ENCODE measurements at places on chromosomes 7 and 10.

- no peak for DNase-seq
These were observed 104.6 kb upstream of the DNAJB12 start for GRCh38 chr10:72459301-72459700.

DNA sequence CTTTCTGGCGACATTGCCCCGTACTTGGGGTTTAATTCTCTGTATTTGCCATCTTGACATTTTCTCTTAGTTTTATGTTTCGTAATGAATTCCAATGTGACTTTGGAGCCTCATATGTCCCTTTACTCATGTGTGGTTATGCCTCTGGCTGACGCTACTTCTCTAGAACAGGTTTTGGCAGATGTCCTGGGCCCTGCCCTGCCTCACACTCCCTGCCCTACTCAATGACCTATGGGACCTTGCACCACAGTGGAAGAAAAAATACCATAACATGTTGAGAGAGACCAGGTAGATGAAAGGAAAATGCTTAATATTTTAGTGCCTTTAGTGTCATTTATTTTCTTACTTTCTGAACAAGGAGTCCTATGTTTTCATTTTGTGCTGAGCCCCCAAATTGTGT lies 400.5 kb downstream of the TFEC start:
- no peak for DNase-seq

DNA sequence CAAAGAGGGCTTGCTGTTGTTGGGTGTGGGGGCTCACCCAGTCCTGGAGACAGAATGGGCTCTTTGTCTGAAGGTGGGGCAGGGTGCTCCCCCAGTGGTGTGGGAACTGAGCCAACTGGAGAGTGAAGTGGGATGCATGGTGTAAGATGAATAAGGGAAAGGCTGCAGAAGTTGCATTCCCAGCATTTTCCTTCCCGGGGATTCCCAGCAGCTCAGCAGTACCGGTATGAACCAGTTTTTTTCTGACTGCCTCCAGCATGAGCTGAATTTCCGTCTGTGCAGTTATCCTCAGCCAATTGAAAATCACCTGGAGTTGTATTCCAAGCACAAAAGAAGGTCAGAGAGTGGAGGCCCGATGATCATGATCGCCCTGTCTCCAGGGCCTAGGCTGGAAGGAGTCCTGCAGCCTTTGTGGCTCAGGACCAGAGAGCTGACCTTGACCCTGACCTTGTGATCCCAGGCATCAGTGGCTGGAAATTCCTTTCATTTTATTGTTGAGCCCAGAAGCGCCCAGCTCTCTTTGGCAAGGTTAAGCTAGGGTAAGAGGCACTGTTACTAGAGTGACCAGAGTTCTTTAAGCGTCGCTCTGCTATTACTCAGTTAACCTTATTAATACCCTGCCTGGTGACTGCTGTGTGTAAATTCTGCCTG lies 33.4 kb downstream of the OGDH start:
- DNase-seq, result peak; percentile 31

GRCh38 chr10:103761075-103761920 lies 94.1 kb downstream of the SH3PXD2A start:
- no peak for DNase-seq

DNA sequence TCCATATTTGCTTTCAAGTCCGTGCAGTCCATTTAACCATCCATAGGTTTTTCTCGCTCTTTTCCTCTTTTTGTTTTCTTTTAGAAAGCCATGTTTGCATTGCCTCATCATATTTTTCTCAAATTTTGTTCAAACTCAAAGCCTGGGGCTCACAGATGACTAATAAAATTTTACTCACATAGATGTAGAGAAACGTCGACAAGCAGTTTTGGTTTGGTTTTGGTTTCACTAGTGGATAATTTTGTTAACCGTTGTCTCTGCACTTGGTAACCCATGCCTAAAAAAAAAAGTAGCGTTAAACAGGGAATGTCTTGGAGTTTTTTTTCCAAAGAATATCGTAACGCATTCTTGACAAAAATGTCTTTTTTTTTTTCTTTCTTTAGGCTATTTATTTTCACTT lies 344.2 kb upstream of the GALNT17 start:
- peak; percentile 56 for DNase-seq

DNA sequence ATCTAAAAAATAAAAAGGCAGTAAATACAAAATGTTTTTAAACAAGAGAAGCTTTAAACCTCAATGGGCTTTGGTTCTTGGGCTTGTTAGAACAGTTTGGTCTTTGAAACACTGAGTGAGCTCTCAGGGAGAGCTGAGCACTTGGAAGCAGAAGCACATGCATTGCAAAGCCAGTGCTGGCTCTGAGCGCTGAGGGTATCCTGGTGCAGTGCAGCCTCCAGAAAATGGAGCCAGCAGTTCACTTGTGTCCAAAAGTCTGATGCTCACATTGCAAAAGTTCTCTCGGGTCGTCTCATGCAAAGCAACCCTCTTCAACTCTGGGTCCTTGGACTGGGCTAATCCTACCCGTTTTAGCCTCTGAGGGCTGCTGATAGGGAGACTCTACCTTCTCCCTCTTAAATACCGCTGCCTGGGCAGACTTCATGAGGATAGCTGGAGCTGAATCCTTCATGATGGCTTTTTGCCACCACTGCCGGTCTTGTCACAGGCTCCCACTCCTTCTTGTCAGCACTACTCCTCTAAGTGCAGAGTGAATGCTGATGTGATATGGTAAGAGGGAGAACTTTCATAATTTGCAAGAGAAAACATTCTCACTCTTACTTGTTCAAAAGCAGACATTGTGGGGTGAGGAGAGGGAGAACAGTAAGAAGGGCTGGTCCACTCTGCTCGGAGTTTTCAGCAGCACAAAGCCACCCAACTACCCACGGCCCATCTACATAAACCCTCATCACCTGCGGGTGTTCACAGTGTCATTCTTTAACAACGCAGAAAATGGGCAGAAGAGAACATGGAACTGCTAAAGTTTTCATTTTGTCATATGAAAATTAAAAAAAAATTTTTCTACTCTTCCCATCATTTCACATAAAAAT lies 42.2 kb upstream of the BMPER start:
- no peak for DNase-seq

DNA sequence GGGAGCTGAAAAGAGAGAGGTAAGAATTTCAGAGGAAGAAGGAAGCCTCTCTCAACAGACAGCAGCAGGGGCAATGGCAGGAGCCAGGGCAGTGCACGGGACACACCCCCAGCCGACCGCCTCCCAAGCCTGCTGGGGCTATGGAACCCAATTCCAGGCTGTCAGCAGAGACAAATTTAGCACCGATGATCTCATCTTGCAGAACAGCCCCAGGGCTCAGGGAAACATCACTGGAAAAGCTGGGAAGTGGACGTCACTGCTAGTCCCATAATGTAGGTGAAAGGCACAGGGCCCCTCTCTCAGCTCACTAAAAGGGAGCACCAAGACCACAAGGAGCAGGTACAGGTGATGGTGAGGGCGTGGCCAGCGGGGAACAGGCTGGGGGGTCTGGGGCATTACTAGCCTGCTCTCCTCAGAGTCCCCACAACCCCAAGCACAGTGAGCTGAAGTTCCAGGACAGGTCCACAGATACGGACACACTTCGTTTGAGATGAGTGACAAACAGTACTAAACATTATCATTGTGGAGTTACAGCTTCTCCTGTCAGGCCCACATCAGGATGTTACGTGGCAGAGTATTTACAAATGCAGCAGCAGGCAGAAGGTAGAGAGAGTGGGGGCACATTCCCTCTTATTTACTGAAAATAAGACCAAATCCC lies 103.7 kb downstream of the PLXNA4 start:
- DNase-seq, result no peak

DNA sequence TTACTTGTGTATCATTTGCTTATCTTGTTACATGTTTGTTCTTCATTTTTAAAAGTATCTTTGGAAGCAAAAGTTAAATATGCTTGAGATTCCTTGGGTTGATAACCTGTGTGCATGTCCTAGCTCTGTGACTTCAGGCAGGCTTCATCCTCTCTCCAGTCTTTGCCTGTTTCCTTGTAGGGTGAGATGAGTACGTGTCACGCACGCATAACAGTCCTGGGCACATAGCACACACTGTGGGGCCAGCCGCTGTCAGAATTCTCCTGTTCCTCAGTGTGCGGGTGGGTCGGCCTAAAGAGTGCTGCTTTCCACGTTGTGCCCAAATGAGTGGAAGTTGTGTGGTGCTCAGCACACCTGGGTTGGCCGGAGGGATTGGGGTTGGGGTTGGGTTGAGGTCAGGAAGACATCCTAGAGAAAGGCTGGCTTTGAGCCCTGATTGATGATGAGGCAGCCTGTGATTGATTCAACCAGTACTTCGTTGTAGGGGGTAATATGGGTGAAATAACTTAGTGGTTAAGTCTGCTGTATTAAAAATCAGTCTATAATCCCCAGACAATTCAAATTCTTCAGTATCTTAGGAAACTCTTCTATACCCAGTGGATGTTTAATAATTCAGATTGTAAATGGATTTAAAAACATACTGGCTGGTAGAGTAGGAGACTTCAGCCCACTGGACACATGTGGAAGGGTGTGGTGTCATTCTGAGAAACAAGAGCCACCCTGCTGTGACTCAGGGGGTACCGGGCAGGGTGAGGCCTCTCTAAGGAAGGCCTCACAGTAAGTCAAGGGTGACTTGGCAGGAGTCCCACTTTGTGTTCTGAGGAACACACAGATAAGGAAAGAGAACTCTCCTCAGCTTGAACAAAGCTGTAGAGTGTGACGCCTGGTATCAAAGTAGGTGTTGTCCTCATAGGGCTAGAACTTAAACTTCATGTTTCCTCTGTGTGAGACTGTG lies 54.8 kb downstream of the DAGLB start:
- peak; percentile 54 for DNase-seq

DNA sequence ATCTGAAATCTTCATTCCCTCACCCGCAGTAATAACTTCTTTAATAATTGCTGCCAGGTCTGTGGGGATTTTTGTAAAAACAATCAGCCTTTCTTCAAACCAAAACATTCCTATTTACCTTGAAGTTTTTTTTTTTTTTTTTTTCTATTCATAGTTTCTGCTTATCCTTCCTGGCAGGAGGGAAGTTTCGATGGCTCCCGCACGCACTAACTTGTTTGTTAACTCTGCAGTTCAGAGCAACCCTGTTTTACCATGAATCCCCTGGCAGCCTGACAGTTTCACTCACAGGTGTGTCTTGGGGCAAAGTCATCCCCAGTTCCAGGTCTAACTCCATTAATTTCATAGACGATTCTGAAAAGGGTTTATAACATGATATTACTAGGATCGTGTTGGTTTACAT lies 149.3 kb downstream of the KLF6 start:
- DNase-seq, result no peak

- no peak for DNase-seq
These were observed 252.6 kb downstream of the DOCK4 start for GRCh38 chr7:111953611-111954010.

GRCh38 chr7:151540146-151540545 lies 20.5 kb upstream of the RHEB start:
- DNase-seq, result no peak

DNA sequence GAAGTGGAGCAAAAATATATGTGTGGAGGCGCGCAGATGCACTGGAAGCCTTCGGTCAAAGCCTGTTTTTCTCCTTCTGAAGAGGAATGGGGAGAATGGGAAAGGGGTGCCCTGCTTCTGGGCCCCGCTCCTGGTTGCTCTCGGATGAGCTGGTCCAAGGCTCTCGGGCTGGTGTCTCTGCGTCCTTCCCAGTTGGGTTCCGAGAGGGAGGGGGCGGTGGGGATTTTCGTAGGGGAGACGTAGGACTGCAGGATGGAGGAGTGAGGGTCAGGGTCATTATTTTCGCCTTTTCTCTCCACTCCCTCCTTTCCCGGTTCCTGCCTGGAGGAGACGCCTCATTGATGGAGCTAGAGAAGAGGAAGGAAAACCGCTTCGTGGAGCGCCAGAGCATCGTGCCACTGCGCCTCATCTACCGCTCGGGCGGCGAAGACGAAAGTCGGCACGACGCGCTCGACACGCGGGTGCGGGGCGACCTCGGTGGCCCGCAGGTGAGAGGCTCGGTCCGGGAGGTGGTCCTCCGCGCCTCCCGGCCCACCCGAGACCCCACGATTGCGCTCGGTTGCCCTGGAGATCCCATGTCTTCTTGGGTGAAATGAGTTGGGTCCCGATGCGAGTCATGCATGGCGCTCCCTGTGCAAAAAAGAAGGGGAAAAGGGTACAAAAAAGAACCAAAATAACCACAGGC lies 790 bp downstream of the ADAM22 start:
- DNase-seq, result no peak

- no peak for DNase-seq
These were observed 48.5 kb upstream of the TMEM106B start for GRCh38 chr7:12162415-12163113.

GRCh38 chr10:117544004-117544701 lies 1.6 kb downstream of the EMX2 start:
- no peak for DNase-seq

GRCh38 chr7:31892099-31892829 lies 177.9 kb downstream of the PDE1C start:
- DNase-seq, result no peak

- no peak for DNase-seq
These were observed 235.5 kb upstream of the PLXDC2 start for GRCh38 chr10:19580691-19581090.

DNA sequence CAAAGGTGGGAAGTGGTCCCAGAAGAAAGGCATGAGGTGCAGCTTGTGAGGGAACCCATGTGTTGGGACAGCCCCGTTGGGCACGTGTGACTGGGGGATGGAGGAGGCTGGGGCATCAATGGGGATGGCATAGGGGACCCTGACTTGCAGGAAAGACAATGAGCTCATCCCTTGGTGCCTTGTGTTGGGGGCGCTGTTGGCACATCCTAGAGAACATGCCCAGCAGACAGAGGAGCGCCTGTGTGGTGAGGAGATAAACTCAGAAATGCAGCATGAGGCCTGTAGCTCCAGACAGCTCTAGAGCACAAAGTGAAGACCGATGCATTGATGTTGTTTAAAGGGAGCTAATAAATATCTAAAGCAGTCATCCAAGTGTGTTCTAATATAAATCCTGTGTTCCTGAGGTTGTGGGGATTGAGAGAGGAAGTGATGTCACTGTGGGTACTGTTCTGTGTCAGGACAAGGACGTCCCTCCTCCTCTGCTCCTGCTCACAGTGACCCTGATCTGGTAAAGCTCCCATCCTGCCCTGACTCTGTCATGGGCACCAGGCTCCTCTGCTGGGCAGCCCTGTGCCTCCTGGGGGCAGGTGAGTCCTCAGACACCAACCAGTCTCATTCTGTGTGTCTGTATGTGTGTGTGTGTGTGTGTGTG lies 126.1 kb upstream of the PRSS58 start:
- peak; percentile 55 for DNase-seq

- no peak for DNase-seq
These were observed 1111.2 kb downstream of the NRG3 start for GRCh38 chr10:82986216-82986615.

Data from activated CD4-positive, alpha-beta T cell treated with anti-CD3 and anti-CD28 coated beads, Interleukin-10, Interleukin-2, amounts not matched to agents 100 ng/mL and 50 ng/mL, durations not matched to agents 16 hours and 8 hours (primary cell).